ENCODE measurements at places on chromosomes 12 and 14.

- no peak for DNase-seq
Measured at GRCh38 chr14:59374048-59374447, 91.1 kb downstream of the GPR135 start.

DNA sequence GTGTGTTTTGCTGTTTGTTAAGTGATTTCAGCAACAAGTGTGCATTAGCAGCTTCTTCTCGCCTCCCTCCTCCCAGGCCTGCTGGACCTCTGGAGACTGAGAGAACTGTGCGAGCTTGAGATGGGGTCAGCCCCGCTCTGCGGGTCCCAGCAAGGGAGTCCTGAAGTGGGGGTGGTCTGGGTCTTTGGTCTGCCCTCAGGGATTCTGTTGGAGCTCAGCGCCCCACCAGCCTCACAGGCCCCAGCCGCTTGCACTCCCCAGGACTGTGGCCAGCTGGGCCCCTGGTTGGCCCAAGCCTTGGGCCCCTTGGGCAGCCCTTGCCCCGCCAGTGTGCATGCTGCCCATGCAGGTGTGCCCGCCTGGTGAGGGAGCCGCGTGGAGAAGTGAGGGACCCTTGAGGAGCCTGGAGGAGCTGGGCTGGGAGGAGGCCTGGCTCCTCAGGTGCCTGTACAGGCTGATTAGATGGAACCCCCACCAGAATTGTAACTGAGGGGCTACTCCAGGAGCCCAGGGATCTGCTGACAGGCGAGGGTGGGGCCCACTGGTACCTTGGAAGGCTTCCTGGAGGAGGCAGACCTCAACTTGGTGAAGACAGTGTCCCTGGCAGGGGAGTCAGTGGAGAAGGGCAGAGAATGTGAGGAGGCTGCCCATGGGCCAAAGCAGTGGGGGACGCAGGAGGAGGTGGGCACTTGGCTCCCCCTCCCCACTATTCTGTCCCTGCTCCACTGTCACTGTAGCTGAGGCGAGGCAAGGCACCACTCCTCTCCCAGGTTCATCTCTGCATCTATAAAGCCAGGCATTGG lies 56.7 kb downstream of the BEGAIN start:
- DNase-seq: no peak

DNA sequence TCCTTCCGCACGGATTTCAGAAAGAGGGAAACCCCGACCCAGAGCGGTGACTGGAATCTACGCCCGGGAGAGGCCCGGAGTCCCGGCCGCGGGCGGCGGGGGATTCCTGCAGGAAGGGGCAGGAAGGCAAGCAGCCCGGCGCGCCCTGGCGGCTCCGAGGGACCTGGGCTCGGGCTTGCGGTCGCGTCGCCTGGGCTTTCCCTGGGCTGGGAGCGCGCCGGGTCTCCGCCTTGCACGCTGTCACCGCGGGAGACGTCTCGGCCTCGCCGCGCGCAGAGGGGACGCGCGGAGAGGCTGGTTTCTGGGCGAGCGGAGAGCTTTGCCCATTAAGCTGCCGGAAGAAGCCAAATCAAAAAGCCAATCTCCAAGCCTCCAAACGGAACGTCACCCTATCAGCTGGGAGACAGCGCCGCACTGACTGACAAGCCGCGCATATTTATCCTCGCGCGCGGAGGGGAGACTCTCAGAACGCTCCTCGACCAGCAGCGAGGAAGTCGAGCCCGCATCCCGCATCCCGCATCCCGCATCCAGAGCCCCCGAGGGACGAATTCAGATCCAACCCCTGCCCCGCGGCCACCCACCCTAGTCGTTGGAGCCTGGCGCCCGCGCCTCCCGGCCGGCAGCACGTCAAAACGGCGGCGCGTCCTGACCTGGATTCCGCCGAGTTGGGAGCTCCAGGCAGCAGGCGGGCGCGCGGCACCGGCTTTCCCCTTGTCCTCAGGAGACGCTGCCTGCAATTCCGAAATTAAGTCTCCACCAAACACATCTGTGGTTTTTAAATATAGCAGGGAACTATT lies at the start of gene SLC8A3:
SLC8A3 (minus strand) TSS at position 293 of the 797 bp plus-strand sequence. CDS start 20,529 bp downstream, outside the sequence.
- no peak for DNase-seq

DNA sequence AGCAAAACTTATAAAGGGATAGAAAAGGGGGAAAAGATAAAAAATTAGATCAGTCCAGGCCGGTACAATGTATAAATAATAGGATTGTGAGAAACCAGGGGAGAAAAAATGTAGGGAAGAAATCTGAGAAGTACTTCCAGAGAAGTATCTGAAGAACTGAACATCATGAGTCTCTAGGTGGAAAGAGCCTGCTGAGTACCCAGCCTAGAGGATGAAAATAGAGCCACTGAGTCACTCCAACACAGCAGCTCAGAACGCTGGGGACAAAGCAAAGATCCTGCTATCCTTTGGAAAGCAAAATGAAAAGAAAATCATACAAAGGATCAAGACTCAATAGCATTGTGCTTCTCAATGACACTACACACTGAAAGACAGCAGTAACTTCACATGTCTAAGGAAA lies 138.0 kb downstream of the ANO6 start:
- no peak for DNase-seq

GRCh38 chr12:57001448-57001906 lies 4.9 kb downstream of the ZBTB39 start:
- peak; percentile 77 for DNase-seq

GRCh38 chr14:99907761-99908652 lies 114.8 kb downstream of the EML1 start:
- DNase-seq: no peak

DNA sequence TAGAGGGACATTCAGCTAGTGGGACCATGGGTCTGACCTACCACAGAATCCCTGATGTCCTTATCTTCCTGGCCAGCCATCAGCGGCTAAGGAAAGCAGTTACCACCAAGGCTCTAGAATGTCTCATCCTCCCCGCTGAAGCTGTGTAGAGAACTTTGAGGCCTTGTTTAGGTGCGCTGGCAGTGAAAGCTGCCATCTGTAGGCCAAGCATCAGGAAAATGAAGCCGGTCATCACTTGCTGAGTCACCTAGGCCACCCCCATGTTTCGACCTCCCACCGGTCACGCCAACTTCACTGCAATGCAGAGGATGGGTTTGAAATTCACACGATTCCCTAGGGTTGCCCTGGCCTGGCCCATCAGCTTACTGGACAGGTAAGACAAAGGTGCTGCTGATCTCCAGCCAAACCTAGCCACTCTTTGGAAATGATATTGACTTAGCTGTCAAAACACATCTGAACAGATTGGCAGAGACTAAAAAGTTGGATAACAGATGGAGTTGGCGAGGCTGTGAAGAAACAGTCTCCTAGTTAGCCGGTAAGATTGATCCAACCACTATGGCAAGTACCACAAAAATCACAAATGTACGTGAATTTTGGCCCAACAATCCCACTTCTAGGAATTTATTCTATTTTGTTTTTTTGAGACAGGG lies 52.0 kb downstream of the NOS1 start:
- DNase-seq: no peak

DNA sequence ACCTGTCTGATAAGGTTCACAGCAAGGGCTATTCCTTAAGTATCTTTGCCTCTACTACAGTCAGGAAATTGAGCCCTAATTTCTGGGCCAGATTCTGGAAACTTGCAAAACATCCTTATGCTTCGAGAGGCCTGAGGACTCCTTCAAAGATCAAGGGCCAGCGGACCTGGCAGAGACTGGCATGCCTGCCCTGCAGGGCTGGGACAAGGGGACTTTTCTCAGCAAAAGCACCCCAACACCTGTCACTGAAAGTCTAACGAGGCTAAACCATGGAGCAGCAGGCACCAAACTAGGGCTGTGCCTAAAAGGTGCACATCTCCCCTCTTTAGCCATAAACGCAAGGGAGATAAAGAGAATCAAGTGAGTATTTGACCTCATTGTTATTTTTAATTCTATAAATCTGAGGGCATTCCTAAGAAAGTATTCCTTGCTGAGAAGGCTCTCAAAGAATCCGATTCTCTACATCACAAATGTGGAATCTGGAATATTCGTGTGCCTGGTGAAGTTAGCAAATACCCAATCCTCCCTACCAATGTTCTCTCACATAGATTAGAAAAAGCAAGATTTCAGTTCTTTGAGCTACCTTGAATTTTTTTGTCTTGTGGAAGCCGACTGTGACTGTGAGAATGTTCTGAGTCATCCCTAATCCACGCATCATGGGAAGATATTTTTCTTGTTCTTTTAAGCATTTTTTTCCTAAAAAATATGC lies 328.2 kb upstream of the NOVA1 start:
- DNase-seq: no peak

GRCh38 chr12:33718631-33719030 lies 279.0 kb upstream of the SYT10 start:
- no peak for DNase-seq

All from NB4 (cell line).